ENCODE measurements at places on chromosomes 5 and 9.

DNA sequence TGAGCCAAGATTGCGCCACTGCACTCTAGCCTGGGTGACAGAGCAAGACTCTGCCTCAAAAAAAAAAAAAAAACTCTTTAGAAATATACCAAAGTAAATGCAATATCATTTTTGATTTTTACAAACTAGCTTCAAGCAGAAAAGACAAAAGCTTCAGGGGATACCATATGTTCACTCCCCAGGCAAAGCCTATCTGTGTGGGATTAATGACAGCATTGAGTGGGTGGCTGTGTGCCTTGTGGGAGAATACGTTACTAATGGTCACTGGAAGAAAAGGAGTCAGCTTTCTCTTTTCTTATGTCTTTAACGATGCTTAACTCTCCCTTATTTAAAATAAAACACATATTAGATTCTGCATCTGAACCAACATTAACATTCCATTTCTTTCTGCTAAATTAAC lies 1.9 kb downstream of the PCA3 start:
- no peak for DNase-seq

- no peak for DNase-seq
Measured at GRCh38 chr9:108544866-108545265, 310.9 kb downstream of the ACTL7B start.

DNA sequence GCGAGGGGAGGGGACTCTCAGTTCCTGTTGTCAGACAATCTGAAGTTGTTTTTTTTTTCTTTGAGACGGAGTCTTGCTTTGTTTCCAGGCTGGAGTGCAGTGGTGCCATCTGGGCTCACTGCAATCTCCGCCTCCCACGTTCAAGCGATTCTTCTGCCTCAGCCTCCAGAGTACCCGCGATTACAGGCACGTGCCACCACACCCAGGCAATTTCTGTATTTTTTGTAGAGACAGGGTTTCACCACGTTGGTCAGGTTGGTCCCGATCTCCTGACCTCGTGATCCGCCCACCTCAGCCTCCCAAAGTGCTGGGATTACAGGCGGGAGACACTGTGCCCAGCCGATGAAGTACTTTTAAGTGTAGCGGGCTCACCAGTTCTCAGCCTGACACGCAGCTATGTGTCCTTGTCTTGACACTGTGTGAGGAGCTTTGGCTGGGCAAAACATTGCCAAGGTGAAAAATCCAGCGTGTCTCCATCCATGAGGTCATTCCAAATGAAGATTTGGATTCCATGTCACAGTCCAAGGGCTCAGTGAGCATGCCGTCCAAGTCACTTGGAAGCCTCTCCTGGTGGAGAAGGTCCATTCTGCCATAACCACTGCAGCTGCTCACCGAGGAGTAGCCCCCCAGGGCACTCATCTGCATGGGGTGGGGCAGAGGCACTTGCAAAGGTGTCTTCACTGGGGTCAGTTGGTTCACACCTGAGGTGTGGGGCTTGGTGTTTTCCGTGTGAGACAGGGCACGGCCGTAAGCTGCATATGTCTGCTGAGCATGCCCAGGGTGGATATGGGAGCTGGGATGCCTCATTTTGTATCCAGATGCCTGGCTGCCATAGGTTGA lies 32.0 kb downstream of the OR2V1 start:
- DNase-seq = no peak

GRCh38 chr9:125977223-125977622 lies 230.1 kb downstream of the PBX3 start:
- no peak for DNase-seq

GRCh38 chr5:123512611-123513461 lies 859 bp downstream of the CSNK1G3 start:
- no peak for DNase-seq

GRCh38 chr5:132680780-132681475 lies 7.1 kb downstream of the IL4 start:
- no peak for DNase-seq

DNA sequence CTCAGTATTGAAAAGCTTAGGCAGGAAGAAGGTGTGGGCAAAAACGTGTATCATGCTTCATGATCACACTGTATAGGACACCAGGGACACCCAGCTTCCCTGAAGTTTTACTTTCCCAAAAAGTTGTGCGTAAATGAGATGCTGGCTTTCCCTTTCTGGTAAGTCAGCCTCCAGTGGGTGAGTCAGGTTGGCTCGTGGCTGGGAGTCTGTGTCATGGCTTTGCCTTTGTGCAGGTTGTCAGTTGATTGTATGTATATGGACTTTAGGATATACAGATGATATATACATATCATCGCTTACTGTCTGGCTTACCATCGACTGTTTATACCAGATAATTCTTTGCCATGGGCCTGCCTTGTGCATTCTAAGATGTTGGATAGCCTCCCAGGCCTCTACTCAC lies 34.2 kb downstream of the ADRB2 start:
- DNase-seq = no peak

GRCh38 chr5:136039202-136039601 lies 10.4 kb downstream of the TGFBI start:
- DNase-seq = no peak

GRCh38 chr5:27353540-27353939 lies 315.2 kb upstream of the CDH9 start:
- no peak for DNase-seq

All from NCI-H2029 (cell line).